ENCODE measurements at places on chromosomes 7 and 10.

DNA sequence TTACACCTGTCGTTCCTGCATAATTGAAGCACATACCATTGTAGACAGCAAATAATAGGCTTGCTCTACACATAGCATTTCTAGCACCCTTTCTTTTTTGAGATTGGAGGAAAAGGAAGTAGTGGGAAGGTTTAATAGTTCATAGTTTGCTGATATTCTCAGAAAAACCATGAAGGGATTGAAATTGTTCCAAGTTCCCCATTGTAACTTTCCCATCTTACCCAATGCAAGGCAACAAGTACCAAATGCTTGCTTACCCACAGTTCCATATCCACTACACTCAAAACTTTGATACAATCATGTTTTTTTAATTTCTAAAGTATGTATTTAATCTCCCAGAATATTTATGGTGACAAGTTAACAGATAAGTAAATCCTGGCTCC, 13.8 kb downstream of the CYP3A5 start:
- no peak for DNase-seq

GRCh38 chr7:127666602-127667001, 14.6 kb downstream of the SND1 start:
- no peak for DNase-seq

- no peak for DNase-seq
These were observed 267.7 kb downstream of the ELMO1 start for GRCh38 chr7:37180828-37181549.

- DNase-seq: no peak
These were observed 217.1 kb downstream of the ELMO1 start for GRCh38 chr7:37231613-37232012.

DNA sequence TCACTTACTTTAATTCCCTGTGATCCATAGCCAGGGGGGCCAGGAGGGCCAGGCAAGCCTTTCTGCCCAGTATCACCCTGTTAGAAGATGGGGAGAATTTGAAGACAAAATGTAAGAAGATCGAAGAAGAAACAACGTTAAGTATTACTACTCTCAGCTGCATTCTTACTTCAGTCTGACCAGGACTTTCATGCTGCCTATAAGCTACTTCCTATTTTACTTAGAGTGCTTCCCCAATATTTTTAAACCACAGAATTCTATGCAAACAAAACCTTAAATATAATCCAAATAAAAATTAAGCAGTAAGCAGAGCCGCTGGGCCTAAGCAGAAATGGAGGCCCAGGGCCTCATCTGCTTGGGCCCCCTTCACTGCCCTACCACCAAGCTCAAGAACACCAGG, 117.8 kb downstream of the COL28A1 start:
- no peak for DNase-seq

GRCh38 chr7:1521456-1521855, 9.0 kb upstream of the MAFK start:
- DNase-seq: no peak

GRCh38 chr7:77216181-77216845, 16.7 kb upstream of the FGL2 start:
- no peak for DNase-seq

DNA sequence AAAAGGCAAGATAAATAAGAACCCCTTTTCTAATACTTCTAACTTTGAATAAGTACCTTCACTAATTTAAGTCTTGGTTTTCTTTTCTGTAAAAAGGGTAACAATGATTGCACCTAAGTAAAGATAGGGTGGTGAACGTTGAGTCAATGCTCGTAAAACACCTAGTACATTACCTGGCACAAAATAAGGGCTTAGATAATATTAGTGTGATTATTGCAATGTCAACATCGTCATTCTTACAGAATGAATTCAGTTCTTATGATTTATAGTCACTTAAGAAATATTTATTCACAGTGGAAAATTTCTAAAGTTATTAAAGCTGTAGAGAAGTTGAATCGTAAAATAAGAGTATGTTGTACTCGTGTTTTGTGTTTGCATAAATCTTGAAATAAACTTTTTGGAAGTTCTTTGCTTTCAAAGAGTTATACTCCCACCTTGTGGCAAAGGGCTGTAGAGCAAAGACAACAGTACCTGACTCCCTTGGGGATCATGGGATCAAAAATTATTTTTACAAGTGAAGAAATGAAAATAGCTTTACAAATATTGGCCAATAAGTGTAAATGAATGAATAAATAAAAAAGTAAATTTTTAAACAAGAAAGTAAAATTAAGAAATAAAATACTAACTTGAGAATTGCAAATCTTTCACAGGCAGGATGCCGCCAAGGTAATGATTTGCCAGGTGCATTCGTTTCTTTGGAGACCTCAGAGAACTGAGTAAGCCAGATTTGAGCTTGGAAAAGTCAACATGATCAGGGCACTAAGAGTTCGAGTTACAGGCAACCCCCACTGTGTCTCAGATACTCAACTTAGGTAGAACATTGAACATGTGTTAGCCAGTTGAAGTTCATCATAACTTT, 285.8 kb upstream of the CACNA2D1 start:
- DNase-seq: peak; percentile 73

GRCh38 chr7:23938937-23939552, 229.0 kb downstream of the STK31 start:
- no peak for DNase-seq

DNA sequence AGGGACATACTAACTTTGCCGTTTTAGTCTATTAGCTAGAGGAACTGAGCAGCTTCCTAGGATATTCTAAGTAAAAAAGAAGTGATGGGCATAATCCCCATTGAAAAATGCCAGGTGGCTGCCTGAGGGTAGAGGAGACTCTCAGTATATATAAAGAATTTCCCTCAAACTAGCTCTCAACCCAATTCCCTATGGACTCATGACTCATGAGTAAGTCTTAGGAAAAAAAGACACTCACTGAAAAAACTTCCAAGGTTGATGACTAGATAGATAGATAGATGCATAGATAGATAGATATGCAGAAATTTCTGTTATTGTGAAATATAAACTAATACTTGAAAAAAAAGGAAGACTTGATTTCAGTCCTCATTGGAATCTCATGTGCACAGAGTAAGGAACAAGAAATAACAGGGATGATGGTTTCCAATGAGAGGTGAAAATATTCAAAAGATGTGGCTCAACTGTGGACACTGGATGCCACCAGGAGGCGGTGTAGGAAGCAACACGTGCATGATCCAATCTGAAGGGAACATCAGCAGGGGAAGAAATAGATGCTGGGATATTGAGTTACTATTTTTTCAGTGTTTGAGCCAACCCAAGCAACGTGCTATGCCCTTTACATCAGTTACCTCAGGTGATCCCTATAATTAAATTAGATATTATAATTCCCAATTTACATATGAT, 711.0 kb upstream of the LRRTM3 start:
- DNase-seq: no peak

DNA sequence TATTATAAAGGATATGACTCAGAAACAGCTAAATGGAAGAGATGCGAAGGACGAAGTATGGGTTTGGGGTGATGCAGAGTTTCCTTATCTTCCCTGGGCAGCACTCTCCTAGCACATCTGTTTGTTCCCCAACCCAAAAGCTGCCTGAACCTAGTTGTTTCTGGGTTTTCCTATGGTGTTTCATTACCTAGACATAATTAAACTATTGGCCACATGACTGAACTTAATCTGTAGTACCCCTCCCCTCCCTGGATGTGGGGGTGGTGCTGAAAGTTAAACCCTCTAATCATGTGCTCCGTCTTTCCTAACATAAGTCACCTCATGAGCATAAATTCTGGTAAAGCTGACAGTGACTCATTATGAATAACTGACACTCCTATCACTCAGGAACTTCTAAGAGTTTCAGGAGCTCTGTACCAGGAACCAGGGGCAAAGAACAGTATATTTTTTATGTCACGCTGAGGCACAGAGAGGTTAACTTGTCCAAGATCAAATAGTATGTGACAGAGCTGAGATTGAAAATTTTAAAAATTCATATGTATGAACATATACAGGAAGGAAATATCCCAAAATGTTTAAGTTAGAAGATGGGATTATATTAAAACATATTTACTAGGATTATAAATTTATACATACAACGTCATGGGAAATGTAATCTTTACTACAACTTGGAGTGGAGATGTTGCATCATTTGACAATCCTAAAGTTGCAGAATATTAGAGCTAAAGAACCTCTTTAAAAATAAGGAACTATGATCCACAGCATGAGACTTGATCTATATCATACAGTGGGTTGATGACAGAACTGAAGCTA, 4.8 kb downstream of the STRIP2 start:
- DNase-seq: no peak

DNA sequence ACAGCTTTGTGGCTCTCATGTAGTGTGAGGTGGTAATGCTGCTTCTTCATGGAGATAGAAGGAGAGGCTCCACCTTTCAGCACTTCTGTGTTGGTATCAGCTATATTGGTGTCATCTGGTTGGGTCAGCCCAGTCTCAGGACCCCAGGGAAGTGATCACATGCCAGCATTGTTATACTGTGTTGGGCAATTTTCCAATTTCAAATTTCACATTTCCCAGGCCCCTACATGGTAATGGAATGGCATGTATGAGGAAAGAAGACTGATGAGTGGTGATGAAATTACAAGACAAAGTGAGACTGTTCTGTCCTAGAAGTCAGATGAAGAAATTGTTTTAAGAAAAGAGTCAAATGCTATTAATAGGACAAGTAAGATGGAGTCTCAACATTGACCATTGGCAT, 3.7 kb upstream of the AKR1C3 start:
- no peak for DNase-seq

GRCh38 chr7:109456116-109456515, 886.4 kb downstream of the DNAJB9 start:
- DNase-seq: no peak

DNA sequence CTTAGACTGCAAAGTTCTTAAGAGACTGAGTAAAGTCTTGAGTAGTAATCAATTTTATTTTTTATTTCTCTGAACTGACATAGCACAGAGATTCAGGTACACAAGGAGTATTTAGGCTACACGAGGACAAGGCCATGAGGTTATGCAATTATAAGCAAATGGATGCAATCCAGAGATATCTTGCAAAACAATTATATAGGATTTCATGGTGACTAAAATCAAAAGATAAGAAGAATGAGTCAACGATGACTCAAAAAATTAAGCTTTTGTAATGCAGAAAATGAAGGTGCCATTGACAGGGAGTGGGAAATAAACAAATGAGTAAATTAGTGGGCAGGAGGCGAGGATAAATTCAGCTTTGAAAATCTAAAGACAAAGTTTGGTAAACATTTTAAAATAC, 66.7 kb upstream of the MYO3A start:
- no peak for DNase-seq

DNA sequence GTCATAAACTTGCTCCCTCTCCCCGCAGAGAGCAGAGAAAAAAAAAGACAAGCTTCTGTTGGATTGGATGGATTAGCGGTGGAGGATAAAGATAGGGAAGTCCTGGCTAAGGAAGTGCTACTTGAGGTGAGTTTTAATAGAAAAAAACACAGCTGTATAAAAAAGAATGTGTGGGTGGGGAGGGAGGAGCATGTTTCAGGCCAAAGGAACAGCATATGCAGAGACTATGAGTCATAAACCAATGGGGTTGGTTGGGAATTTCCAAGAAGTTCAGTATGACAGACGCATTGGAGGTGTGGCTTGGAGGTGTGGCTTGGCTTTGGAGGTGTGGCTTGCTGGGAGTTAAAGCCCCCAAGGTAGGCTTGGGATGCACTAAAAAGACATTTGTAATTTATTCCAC, 103.0 kb upstream of the LSM8 start:
- DNase-seq: no peak

DNA sequence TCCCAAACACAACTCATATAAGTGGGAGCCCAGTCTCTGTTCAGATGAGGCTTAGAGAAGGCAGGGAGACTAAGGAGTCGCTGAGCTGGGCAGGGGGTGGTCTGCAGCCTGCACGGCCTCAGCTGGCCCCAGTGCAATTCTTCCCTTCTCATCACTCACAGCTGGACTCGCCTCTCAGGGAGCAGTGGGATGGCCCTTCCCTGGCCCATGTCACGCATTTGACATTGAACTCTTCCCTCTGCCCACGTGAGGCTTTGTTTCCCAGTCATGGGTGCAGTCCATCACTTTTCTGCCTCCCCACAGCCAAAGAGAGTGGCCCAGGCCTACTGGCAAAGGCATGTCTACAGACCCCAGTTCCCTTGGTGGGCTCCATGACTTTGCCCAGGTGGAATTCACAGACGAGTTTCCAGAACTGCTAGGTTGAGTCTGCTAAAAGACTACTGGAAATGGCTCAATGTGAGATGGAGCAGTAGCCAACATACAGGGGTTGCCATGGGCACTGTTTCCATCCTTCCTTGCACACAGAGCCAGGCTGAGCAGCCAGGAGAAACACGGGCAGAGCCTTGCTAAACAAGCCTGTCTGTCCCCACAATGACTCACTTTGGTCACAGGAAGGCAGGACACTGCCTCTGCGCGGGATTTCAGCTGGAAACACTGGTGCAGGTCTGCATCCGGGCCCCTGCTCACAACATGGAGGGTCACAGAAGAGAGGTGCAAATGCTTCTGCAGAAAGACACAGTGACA, 90.1 kb downstream of the OAT start:
- no peak for DNase-seq

DNA sequence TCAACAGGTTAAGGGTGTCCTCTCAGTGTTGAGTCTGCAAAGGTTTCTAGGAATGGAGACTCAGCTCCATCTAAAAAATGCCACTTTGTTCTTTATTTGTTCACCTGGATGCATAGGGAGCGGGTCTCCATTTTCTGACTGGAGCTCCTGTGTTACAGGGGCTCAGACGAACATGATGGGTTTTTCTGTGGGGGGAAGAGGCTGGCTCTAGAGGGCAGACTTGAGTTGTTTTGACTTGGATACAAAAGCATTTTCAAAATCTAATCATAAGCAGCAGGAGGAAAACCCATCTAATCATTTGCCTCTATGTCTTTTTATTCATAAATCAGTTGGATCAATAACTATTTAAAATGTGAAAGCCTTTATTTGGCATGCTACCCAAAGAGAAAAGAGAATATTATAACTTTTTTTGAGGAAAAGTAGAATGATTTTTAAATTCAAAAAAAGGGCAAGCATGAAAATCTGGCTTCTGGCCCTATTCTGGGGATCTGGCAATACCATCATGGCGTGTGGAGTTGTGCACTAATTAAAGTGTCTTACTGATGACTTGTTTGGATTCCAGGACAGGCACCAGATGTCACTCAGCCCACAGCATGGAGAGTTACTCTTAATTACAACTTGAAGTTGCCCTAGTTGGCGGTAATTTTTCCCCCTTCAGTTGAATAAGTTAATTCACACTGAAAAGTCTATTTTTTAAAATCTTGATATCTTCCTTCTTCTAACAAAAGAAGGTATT, 594.9 kb downstream of the REEP3 start:
- DNase-seq: no peak

- DNase-seq: no peak
These were observed 52.5 kb downstream of the PRKAG2 start for GRCh38 chr7:151824373-151824933.

Data from DMS79 treated with DMSO at 0.1 percent for 48 hours (cell line).